Stimulated activated naive CD4-positive, alpha-beta T cell treated with Interleukin-2 at 50 U/mL for 16 hours (primary cell): ENCODE measurements at places on chromosomes 11 and 22.

DNA sequence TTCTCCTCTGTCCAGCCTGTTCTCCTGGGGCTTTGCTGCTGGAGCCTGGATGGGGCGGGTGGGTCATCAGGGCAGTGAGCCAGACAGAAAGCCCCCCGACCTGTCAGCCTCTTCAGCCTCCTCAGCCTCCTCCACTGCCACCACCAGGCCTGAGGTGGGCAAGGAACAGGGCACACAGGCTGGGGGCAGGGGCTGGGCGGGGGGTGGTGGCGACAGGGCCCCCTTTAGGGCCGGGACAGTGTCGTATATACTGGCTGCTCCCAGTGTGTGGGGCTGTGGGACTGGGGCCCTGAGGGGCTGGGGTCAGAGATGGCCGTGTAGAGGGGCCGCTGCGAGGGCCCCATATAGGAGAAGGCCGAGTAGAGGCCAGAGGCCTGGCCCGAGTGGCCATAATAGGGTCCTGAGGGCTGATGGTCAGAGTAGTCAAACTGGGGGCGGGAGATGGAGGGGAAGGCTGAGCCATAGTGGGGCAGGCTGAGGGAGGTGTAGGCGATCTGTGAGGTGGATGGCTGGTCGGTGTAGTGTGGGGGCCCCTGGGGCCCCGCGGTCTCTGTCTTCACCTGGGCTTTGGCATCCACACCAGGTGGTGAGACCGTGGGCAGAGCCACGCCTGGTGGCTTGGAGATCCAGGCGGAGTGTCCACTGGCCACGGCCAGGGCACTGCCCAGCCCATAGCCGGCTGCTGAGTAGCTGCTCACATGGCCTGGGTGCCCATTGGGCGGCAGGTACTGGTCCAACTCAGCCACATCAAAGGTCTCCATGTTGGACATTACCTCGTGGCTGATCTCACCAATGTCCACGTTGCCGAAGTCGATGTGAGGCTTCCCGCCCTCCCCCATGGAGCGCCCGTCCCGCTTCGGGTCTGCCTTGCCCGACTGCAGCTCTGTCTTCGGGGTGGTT, 10.8 kb downstream of the SOX10 start:
- no peak for DNase-seq

DNA sequence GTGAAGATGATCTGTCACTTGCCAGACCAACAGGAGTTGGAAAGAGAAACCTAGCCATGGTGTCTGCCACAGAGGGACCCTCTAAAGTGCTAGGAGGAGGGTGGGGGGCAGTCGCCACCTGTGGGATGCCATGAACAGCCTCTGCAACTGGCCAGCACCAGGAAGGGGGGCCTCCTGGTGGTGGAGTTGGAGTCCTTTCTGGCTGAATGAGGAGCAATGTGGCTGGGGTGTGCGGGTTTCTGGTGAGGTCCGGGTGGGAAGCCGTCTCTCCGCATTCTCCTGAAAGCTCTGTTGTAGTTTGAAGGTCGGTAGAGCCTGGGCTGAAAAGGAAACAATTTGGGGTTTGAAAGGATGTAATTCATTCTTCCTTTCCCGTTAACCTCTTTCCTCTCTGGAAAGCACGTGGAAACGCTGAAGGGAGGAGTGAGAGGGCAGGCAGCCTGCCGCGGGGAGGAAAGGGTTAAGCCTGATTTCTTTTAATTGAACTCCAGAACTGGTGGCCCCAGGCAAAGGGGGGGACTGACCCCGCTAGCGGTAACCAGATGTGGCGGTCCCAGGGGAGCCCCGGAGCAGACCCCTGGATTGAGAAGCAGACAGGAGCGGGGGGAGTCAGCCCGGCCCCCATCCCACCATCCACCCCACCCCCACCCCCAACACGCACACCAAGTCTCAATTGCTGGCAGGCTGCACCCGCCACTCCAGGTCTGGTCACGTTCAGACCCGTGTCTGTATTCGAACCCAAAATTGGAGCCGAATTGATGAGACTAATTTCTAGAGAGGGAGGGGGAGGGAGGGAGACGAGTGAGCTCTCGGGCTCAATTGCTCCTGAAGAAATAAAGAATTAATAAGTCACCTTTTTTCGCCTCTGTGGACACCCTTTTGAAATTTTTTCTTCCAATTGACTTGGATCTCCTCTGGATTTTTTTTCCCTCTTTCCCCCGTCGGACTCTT, 1.8 kb upstream of the FLI1 start:
- DNase-seq, result no peak

DNA sequence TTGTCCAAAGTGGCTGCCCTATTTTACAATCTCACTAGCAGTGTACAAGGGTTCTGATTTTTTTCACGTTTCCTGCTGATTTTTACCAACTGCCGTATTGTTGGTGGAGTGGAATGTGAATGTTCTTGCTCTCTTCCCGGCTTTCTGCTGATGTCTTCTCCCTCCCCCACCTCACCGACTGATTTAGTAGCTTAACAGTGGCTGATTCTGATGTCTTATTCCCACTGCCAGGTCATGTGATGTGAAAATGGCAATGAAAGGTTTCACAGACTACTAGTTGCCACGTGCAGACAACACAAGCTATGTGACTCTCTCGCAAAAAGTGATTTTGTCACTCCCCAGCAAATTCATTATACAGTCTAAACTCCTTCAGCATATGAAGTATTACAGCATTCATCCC, 17.3 kb upstream of the NEU3 start:
- no peak for DNase-seq

GRCh38 chr11:132463295-132464002, 1068.9 kb downstream of the OPCML start:
- no peak for DNase-seq

DNA sequence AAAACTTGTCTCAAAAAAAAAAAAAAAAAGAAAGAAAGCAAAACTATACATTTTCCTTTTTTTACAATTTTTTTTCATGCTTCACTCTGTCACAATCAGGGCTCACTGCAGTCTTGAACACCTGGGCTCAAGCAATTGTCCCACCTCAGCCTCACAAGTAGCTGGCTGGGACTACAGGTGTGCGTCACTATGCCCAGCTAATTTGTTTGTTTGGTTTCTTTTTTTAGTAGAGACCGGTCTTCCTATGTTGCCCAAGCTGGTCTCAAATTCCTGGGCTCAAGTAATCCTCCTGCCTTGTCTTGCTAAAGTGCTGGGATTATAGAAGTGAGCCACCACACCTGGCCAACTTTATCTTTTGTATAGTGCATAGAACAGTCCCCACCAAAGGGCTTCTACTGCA, 15.0 kb upstream of the CXCR5 start:
- DNase-seq, result no peak

GRCh38 chr11:132782102-132782501, 750.2 kb downstream of the OPCML start:
- DNase-seq, result no peak
